Neural progenitor cell (in vitro differentiated cells): ENCODE measurements at places on chromosomes 1 and 21. TPM values are rescaled to one million over a fixed set of nuclear protein-coding genes. Genes with fewer than 3 reads are reported as not detected.

DNA sequence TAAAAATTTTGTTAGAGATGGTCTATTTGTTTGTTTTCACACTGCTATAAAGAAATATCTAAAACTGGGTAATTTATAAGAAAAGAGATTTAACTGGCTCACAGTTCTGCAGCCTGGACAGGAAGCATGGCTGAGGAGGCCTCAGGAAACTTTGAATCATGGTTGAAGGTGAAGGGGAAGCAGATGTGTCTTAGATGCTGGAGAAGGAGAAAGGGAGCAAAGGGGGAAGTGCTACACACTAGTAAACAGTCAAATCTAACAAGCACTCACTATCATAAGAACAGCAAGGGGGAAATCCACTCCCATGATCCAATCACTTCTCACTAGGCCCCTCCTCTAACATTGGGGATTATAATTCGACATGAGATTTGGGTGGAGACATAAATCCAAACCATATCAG is 76.8 kb upstream of the COL24A1 start:
- no peak for DNase-seq

DNA sequence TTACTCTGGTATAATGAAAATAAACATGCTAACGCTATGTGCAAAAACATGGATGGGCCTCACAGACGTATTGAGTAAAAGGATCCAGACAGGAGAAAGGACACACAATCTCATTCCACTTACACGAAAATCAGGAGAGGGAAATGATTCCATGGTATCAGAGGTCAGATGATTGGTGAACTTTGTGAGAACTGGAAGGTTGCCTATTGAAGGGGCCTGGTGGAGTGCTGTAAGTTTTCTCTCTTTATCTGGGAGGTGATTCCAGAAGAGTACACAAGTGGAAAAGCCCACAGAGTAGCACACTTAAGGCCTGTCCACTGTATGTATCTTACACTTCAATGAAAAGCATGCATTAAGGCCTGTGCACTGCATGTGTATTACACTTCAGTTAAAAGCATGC is 9.6 kb downstream of the GSTM2 start:
- no peak for DNase-seq

DNA sequence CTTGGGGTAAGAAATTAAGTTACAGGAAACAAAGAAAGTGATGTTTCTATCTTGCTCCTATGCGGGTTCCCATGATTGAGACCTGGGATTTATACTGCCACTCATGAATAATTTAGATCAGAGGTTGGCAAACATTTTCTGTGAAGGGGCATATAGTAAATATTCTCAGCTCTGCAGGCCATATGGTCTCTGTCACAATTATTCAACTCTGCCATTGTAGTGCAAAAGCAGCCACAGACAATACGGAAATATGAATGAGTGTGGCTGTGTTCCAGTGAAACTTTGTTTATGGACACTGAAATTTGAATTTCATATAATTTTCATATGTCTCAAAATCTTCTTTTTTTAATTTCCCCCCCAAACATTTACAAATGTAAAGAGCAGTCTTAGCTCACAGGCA is 127.2 kb downstream of the FOXD2 start:
- DNase-seq, result no peak

DNA sequence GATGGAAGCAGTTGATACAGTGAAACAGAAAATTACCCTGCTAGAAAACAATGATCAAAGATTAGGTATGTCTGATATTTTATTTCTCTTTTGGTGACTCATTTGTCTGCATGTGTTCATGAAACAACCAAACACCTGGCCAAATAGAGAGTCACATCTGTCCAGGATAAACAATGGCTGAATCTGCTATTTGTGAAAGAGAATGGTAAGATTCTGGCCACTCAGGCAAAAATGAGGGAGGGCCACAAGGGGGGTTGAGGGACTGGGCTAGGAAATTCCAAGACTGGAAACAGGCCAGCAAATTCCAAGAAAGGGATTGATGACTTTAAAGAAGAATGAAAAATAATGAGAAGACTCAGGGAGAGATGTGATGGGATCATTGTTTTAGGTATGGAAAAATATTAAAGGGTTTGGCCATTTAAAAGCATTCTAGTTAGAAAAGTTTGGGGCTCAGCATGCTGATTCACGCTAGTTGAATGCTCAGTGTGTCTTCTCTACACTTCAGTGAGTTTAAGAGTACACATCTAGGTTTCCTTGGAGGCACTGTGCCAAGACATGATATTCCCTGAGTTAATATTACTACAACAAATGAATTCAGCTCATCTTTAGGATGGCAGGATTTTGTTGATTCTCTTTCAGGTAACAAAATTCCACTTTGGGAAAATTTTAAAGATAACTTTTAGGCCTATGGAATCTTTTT is 44.9 kb downstream of the TRAF5 start:
- DNase-seq, result peak; percentile 17

- no peak for DNase-seq
These were observed 133.8 kb downstream of the AK5 start for GRCh38 chr1:77415579-77415978.

GRCh38 chr1:228146417-228147150 is 3.1 kb upstream of the GJC2 start:
- no peak for DNase-seq

DNA sequence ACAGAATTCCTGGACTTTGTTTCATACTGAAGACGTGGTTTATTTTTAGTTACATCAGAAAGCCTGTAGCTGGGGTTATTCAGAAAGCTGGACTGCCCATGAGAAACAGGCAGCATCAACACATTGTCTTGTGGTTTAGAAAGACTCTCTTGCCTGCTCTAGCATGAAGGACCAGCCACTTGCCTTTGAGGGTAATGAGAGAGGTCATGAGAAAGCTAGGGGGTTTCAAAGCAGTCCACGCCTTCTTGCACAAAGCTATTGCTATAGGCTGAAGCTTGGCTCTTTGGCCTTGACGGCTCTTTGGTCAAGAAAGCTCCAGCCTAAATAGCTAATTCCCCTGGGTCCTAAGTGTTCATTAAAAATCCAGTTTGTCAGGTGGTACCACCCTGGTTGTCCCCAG is 208.1 kb downstream of the PRDM2 start:
- DNase-seq, result no peak

DNA sequence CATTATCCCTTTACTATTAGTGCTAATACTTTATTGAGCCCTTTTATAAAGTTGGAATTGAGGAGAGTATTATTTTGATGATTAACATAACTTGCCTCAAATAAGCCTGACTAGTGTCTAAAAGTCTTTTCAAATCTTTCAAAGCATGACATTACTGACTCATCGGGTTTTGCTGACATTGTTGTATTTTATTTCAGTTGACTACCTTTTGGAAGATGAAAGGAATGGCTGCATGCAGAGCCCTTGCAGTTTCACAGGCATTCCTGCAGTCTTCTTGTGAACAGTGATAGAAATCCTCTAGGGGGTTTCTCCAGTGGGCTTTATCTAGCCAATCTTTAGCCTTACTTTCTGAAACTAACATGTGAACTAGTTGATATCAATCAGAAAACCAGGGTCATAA is 43.0 kb upstream of the TMEM61 start:
- peak; percentile 14 for DNase-seq

- no peak for DNase-seq
These were observed 60.1 kb downstream of the EPB41 start for GRCh38 chr1:28974432-28974831.

DNA sequence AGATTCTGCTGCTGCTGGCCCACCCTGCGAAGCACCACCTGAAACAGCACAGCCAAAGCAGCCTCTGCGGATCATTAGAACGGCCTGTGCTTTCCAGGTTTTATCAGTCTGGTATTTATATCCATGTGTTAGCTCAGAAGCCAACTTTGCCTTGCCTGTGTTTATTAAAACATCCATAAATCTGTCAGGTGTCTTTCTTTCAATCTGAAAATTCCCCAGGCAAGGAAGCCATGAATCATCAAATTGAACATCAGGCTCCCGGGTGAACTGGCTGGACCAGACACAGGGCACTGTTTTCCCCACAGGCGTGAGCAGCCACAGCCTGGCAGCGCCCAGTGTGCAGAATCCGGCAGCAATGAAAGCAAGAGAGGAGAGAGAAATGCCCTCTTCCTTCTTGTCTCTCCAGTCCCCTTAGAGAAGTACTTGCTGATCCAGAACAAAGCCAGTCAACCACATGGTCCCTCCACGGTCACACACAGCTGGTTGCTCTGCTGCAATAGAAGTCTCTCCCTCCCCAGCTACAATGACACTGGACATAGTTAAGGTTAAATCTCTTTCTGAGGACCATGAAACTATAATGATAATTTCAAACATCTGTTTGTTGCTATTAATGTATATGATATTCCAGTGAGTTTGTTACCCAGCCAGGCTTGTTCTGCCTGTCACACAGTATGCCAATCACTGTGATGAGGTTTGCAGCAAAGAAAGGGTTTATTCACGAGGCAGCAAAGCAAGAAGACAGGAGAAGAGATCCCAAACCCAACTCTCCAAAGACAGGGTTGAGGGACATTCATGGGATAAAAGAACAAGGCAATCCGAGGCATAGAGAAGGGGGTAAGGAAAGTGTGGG is 212.1 kb upstream of the FMN2 start:
- DNase-seq, result no peak

Gene DNAJC6
- total RNA-seq, result 13.0 and 21.9 TPM in 2 replicates

Gene C1QB
- total RNA-seq, result not detected in 2 replicates

Gene EDARADD
- 1.4 and 1.7 TPM in 2 replicates for total RNA-seq

Gene KANK4
- total RNA-seq, result 0.40 TPM in 1 of 2 replicates, not detected in the other

Gene PKN2
- 41.9 and 74.4 TPM in 2 replicates for total RNA-seq

Gene LHX4
- total RNA-seq, result 0.06 TPM in 1 of 2 replicates, not detected in the other

Gene OR2G6
- not detected in 2 replicates for total RNA-seq
